ENCODE measurements at places on chromosomes 2 and 18.

GRCh38 chr2:126642031-126642430 lies 13.9 kb upstream of the GYPC start:
- no peak for DNase-seq

DNA sequence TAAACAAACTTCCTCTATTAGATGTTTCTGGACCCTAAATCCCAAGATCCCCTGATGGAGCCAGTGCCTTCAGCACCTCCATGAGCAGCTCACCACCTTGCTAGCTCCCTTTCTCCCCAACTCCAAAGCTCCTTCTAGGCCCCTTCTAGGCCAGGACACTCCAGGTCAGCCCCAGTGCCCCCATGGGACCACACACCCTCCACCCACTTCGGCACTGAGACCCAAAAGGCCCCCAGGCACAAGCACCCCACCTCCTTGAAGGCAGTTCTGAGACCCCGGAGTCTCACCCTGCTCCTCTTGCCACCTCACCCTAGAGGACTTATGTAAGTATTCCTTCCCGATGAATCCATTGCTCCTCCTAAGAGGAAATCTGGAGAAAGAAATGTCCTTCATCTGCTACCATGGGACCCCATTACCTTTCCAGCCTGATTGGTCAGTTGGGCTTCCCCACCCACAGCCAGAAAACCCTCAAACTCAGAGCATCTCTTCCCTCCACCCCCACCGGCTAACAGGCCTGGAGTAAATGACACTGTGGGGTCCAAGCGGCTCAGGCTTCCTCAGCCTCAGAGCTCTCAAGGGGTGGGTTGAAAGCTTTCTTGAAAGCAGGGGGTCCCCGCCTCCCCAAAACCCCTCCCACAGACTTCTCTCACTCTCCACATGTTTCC lies 9.8 kb upstream of the ARMC9 start:
- DNase-seq: no peak

DNA sequence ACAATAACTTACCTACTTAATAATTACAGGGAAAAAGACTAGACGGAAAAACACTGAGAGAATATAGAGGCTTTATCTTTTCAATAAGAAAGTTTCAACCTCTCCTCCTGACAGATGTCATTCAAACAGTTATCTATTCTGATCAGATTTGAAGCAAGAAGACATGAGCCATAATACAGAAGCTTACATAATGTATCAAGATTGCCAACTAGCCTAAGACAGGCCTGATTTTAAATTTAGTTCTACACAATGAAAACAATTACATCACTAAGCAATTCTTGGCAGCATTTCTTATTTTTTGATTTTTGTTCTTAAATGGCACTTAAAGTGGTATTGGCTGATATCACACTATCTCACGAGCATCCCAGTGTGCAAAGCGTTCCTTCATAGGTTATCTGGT lies 41.6 kb downstream of the GPR155 start:
- no peak for DNase-seq

DNA sequence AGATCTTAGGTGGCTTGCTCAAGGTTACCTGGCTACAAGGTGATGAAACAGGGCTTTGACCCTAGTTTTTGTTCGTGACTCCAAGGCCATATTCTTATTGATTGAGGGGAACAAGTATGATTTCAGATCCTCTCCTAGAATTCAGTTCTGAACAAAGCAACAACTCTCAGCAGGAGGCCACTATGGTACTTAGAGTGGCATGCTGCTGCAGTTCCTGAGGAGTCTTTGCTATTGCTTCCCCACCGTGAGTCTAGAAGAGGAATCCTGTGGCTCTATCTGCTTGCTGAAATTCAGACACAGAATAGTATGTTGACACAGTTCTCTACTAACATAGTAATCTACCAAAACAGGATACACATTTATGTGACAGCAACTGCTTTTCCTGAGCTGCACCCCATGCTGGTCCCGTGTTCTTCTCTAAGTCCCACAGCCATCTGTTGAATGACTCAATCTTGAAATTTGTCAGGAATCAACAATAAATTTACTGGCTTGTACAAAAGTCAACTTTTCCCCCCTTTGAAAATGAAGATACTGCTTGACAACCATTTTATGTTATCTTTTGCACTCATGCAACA lies 4.1 kb downstream of the TGFBRAP1 start:
- DNase-seq: no peak

- DNase-seq: no peak
These were observed 175.8 kb downstream of the SRBD1 start for GRCh38 chr2:45435316-45435715.

- DNase-seq: no peak
These were observed 6.2 kb downstream of the KRTCAP3 start for GRCh38 chr2:27448381-27448780.

GRCh38 chr18:26689226-26689879 lies 141.0 kb upstream of the KCTD1 start:
- no peak for DNase-seq

- no peak for DNase-seq
These were observed 4.0 kb downstream of the NT5DC4 start for GRCh38 chr2:112724591-112725525.

- no peak for DNase-seq
These were observed 162.6 kb downstream of the GFPT1 start for GRCh38 chr2:69224512-69224837.

DNA sequence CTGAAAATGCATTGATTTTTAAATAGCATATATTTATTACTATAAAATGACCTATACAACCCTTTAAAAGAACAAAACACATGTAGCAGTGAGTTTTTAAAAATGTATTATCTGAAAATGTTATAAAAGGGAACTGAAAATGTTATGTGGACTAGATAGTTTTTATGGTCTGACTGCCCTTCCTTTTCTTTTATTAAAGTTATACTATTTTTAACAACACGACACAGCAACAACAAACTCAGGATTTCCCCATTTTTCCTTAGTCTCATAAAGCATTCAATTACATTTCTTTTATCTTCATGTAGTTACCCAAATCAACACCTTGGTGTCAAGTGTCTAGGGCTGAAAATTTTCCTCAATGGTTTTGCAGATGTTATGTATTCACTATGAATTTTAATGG lies 132.8 kb upstream of the TMEFF2 start:
- no peak for DNase-seq

- no peak for DNase-seq
These were observed 255.9 kb downstream of the TXNL1 start for GRCh38 chr18:56382541-56382940.

DNA sequence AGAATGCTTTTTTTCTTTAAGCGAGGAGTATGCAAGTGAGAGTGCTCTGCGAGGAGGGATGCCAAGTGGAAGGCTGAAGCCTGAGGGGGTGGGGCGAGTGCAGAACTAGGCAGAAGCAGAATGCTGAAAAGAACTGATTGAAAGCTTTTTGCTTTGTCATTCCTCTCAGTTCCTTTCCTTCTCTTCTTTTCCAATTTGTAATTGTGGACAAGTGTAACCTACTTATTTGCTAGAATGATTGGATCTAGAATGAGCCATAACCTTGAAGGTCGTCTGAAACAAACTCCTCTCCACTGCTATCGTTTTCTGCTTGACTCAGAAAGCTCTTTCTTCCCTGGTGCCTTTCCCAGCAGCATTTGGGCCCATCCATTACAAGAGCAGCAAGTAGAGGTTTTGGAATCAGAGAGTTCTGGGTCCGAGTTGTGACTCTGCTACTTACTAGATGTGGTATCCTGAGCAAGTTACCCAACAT lies 115.3 kb downstream of the METTL8 start:
- DNase-seq: no peak

DNA sequence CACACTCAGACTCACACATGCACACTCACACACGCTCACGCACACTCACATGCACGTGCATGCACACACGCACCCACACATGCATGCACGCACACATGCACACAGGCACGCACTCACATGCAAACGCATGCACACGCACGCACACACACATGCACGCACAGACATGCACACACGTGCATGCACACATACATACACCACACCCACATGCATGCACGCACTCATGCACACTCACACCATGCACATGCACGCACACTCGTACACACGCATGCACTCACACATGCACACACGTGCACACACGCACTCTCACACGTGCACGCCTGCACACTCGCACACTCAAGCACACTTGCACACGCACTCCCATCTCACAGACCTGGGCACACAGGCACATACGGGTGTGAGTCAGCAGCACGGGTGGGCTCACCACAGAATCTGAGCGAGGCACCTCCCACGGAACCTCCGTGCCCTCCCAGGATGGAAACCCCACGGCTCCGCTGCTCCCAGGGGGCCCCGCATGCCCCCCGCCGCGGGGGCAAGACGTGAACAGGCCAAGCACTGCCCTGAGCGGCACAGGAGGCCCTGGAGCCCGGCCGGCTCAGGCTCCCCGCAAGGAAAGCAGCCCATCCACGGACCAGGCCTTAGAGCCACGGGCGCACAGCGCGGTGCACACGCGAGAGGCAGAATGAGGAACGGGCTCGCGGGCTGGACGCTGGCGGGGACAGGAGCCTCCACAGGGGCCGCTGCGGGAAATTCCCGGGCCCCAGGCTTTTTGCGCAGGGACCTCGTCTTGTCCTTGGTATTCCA lies 8.4 kb upstream of the KCNG2 start:
- DNase-seq: no peak

- DNase-seq: no peak
These were observed 174.1 kb downstream of the CDH7 start for GRCh38 chr18:65924904-65925303.

GRCh38 chr2:162490761-162491470 lies 147.0 kb downstream of the GCA start:
- no peak for DNase-seq
